ENCODE measurements at places on chromosomes 2 and 18.

- DNase-seq, result no peak
These were observed 251.6 kb upstream of the FIGN start for GRCh38 chr2:163987175-163987940.

DNA sequence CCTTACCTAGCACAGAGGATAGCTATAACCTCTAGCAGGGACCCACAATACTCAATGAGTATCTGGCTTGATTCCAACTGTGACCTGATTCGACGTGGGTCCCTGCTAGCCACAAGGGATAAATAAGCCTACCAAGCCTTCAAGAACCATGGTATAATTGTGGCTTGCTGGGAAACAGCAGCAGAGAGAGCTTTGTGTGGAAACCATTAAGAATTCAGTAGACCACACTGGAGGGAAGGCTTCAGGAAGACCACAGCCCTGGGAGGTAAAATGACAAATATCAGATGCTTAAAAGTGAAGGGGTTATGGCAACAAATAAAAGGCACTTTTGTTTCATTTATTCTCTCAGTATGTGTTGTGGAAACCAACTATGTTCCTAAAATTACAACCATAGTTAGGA, 82.6 kb upstream of the WIPF1 start:
- no peak for DNase-seq

GRCh38 chr2:149388120-149388816, 57.9 kb downstream of the LYPD6 start:
- DNase-seq, result no peak

DNA sequence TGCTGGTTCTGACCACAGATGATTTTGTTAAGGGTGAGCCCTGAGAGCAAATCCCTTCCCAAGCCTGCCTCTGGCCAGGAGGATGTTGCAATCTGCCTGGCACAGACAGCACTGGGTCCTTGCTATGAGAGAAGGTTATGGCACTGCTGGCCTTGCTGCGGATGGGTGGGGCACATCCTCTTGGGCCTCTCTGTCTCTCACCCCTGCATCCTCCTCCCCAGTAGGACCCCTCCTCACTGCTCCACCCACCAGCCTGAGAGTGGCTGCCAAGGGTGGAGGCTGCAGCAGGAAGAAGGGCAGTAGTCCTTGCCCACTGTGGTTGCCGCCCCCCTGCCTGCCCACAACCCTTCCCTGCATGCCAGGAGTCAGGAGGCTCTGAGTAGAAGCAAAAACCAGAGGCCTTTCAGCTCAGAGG, 180.9 kb downstream of the ZBTB7C start:
- no peak for DNase-seq

DNA sequence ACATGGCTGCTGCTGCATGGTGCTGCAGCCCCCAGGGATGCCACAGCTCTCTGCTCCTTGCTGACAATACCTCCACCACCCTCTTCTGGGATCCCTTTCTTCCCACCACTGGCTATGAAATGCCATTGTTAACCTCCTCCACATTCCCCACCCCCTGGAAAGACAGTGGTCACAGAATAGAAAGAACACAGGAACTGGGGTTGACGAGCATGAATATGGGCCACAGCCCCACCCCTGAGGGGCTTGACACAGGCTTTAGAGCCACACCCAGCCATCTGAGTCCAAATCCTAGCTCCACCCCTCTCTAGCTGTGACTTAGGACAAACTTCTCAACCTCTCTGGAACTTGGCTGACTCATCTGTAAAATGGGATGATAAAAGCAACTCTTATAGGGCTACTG, 47.3 kb downstream of the TMEM163 start:
- no peak for DNase-seq

- DNase-seq, result no peak
These were observed 11.0 kb downstream of the ANKRD12 start for GRCh38 chr18:9147440-9148202.

DNA sequence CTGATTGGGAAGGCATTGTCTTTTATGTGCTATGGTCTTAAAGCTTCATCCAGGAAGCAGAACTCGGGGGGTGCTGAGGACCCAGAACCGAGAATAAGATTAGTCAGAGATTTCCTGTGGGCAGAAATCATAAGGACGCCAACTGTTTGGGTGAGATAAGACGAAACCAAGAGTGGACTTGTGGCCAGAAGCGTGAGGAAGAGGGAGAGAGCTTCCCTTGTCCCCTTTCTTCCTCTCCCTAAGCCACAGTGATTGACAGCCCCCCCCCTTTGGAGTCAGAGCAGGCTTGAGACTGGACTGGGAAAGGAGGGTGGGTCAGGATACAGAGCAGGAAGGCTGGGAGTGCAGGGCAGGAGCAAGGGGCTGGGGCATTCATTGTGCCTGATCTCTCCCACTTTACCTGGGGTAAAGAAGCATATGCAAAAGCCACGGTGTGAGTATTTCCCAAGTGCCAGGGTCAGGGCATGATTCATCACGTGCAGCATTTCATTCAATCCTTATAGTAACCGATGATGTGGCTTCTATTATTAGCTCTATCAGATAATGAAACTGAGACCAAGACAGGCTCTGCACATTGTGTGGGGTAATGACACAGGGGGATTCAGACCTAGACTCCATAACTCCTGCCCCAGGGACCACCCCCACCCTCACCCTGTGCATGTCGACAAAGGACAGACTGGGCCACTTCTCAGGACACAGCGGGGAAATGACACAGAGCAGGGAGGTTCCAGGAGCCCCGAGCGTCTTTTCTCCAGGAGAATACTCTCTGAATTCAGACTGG, 3.0 kb upstream of the IL1RN start:
- DNase-seq, result no peak
